NCI-H526 treated with DMSO at 0.1 percent for 48 hours (cell line): ENCODE measurements at places on chromosomes 13 and 19.

- DNase-seq = no peak
Observed at GRCh38 chr19:44662691-44663385, 8.4 kb upstream of the CEACAM19 start.

GRCh38 chr19:13241231-13242104 is 91.3 kb downstream of the IER2 start:
- DNase-seq = no peak

- no peak for DNase-seq
Observed at GRCh38 chr13:104414771-104415170, 1348.6 kb upstream of the SLC10A2 start.

GRCh38 chr19:15450528-15450890 is 753 bp upstream of the WIZ start:
- no peak for DNase-seq

DNA sequence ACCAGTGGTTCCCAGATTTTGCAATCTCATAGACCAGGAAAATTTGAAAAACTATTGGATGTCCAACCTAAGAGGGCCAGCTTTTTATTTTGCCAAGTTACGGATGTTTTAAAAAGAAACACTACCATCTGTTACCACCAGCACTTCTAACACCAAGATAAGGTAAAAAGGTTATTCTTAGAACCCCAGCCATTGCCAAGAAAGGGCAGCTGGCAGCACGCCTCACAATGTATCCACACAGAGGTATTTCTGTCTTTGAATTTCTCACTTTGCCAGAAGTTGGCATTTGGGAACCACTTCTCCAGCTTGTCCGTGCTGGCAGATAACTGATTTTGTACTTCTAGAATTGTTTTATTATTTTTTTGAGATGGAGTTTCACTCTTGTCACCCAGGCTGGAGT is 28.7 kb downstream of the CAPN12 start:
- no peak for DNase-seq

GRCh38 chr19:47099576-47100050 is 14.0 kb downstream of the ZC3H4 start:
- no peak for DNase-seq

DNA sequence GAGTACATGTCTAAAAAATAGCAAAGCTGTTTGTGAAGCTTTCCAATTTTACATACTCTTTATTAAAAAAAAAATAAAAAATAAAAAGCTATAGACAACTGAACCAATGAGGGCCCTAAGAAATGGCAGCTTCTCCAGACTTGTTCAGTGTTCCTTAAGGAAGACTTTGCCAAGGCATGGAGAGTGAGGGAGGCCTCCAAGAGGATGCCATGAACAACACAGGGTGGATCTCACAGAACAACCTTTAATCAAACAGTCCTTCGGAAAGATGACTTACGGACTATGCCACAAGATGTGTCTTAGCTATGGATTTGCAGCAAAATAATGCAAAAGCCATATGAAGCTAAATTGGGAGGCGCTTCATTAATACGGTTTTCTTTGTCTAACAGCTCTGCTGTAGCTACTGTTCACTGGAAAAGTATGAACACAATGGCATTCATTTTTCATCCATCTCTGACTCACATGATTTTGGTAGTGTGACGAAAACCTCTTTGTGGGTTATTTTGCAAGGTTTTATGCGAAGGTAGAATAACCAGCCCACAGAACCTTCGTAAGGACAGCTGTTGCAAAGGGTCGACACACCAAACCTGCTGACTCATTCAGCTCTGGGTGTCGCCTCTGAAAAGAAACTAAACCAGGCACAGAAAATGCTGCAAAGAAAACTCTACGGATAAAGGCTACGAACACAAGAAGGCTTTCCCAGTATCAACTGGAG is 27.7 kb downstream of the EFNB2 start:
- DNase-seq = no peak

DNA sequence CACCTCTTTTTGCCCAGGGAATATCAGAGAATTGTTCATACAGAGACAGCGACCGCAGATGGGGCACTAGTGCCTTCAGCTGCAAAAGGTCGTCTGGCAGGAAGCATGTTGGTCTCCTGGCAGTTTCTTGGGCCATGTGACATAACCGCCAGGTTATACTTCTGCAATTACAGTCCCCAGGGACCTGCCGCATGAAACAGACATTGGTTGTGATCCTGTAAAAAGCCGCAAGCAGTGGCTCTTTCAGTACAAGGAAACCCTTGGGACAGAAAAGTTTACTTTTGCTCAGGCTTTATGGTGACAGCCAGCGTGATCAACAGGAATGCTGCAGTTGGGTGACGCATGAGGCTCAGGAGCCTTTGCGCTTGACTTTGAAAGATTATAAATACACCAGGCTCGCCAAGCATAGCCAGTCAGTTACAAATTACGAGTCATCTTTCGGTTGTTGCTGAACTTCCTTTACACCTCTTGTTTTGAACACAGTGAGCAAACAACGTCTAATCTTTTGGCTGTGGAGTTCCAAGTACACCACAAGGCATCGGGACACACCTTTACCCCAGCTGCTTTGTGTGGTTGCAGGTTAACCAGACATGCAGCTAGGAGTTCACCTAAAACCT is 50.5 kb upstream of the UBE2L5 start:
- peak; percentile 74 for DNase-seq

DNA sequence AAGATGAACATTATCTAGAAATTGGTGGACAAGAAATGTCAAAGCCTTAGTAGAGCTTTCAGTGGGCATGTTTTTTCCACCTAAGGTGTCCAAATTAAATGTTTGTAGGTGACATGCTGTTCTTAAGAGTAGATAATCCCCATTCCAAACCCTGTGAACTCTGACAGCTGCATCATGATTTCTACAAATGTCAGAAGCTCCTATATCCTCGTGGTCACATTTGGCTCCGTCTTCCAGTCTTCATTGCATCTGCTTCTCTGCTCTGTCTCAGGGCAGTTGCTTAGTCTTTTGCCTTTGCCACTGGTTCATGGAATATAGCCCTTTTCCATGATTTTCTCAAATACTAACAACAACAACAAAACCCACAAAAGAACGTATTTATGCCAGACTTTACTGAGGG is 234.5 kb downstream of the DLEU7 start:
- no peak for DNase-seq

DNA sequence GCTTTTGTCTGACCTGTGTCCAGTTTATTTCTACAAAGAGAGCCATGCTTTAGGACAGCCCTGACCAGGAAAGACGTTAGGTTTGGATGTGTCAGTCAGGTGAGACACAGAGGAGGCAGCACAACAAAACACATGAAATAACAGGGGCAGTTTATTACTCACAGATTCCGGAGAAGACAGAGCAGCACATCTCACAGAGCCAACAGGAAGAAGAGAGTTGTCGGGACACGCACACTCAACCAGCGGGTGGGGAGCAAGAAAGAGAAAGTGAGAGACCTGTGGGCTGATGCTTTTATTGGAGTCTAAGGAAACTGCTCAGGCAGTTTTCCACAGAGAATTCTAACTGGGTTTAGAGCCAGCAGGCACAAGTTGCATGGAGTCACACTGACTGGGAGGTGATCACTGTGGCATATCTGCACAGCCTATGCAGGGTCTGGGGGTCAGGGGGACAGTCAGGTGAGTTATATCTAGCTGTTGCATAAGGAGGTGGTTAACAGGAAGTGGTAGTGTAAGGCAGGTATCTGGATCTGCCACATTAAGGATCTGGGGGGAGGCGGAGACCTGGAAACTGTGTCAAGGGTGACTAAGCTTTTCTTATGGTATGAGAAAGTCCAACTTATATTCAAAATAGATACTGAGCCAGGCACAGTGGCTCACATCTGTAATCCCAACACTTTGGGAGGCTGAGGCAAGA is 24.1 kb upstream of the CEACAM20 start:
- DNase-seq = no peak

GRCh38 chr19:46639358-46640182 is 3.6 kb upstream of the GNG8 start:
- no peak for DNase-seq

DNA sequence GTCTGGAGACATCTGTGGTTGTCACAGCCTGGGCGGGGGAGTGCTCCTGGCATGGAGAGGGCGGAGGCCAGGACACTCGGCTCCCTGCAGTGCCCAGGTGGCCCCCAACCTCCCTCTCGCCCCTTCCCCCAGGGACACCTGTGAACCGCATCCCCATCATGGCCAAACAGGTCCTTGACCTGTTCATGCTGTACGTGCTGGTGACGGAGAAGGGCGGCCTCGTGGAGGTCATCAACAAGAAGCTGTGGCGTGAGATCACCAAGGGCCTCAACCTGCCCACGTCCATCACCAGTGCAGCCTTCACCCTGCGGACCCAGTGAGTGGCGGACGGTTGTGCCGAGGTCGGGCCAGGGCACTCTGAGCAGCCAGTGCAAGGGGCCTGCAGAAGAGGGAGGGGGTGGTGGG is 20.0 kb upstream of the WDR18 start:
- no peak for DNase-seq

- DNase-seq = no peak
Observed at GRCh38 chr19:54114340-54115108, 933 bp downstream of the TFPT start.

- no peak for DNase-seq
Observed at GRCh38 chr13:78382491-78382890, 220.9 kb downstream of the POU4F1 start.

GRCh38 chr19:3606174-3606689 is 443 bp downstream of the TBXA2R start:
- DNase-seq = no peak

- peak; percentile 28 for DNase-seq
Observed at GRCh38 chr13:50531917-50532899, 311.3 kb downstream of the DLEU7 start.

DNA sequence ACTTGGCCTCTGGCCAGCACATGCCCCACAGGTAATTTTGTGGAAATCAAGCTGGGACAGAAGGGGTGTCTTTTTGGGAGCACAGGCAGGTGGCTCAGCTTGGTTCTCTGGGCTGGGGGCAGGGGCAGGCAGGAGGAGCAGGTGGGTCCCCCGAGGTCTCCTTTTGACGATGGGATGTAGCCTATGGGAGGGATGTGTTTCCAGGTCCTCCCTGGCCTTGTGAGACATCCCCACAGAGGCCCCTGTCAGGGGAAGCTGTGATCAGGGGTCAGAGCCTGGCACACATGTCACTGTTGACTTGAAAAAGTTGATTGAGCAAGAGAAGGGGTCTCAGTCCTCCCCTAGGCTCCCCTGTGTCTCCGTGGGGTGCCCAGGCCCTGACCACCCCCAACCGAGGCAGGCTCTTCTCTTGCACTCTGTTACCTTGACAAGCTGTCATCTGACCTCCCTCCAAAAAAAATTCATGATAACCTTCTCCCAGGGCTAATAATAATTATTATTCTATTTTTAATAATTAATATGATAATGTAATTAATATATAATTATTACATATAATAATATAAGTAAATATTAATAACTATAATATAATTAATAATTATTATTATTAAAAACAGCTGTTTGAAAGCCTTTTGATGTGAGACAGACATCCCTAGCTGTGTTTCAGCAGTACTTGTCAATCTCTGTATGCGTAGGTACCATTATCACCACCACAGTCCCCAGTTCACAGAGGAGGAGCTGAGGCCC is 116.2 kb downstream of the ZDHHC20 start:
- no peak for DNase-seq

DNA sequence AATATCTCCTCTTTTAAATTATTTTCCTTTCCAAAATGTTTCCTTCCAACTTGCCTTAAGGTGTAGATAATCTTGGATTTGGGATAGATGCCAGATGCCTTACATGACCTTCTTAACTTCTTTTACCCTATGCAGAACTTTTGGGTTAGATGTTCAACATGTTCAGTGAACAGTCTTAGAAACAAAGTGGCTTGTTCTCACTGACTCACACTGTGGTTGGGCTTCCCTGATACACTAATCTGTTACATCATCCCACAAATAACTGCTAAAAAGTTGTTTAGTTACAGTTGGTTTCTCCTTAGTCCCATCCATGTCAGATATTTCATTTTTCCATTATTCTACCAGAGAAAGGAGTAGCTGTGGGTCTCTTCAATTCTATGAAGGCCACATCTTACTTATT is 2638.2 kb downstream of the PCDH9 start:
- no peak for DNase-seq

- no peak for DNase-seq
Observed at GRCh38 chr13:38850868-38851626, 139.6 kb downstream of the STOML3 start.

DNA sequence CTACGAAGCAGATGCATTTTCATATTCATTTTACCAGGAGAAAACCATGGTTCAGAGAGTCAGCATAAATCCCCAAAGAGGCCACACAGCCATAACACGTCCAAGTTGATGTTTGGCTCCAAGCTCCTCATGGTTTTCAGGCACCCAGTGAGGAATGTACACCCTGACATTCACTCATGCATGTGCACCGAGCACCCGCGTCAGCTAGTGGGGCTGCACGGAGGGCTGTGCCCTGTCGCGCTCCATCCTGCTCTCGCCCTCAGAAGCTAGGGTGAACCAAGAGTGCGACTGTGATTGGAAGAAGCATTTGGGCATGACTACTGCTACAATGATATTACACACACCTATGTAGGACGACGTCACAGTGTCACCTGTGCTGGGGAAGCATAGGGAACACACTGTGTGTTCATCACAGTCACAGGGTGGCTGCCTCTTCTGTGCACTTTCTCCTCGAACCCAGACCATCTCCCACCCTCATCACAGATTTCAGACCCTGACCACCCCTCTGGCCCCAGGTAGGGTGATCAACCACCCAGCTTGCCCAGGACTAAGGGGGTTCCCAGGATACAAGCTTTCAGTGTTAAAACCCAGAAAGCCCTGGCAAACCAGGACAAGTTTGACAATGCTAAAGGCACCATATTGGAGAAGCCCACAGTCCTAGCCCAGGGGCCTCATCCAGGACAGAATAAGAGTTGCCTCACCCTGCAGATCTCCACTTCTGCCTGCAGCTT is 148.6 kb upstream of the ZNF507 start:
- DNase-seq = no peak

- no peak for DNase-seq
Observed at GRCh38 chr13:48873587-48873986, 102.1 kb upstream of the FNDC3A start.

- DNase-seq = no peak
Observed at GRCh38 chr13:105952233-105952972, 583.1 kb downstream of the EFNB2 start.

- no peak for DNase-seq
Observed at GRCh38 chr13:59746291-59746962, 417.3 kb downstream of the DIAPH3 start.

DNA sequence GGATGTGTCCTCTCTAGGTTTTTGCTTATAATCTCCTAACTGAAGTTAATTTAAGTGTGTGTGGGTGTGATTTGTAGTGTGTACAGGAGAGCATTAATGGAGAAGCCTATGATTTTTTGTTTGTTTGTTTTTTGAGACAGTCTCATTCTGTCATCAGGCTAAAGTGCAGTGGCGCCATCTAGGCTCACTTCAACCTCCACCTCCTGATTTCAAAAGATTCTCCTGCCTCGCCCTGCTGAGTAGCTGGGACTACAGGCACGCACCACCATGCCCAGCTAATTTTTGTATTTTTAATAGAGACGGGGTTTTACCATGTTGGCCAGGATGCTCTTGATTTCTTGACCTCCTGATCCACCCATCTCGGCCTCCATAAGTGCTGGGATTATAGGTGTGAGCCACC is 20.6 kb downstream of the ZNF701 start:
- no peak for DNase-seq
